ENCODE measurements at places on chromosomes 4 and X.

- no peak for DNase-seq
These were observed 20.1 kb downstream of the ATP10D start for GRCh38 chr4:47505147-47505546.

- DNase-seq = no peak
These were observed 239.7 kb upstream of the AGA start for GRCh38 chr4:177681902-177682301.

DNA sequence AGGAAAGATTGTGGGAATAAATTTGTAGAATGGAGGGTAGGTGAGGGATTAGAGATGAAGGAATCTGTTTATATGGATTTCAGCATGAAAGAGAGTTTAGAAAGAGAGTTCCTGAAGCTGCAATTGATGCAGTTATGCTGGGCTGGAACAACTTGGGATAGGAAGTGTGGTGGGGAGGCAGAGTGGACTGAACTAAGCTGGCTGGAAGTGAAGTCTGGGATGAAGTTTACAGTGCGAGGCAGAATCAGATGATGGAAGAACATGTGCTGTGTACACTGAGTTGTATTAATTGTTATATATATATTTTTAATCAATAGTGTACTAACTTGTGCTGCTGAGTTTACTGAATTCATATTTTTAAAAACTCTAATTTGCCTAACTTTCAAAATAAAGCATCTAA lies 461.9 kb downstream of the SPRY1 start:
- no peak for DNase-seq

GRCh38 chr4:127575888-127576287 lies 56.9 kb upstream of the INTU start:
- no peak for DNase-seq

GRCh38 chrX:24241822-24242648 lies 71.8 kb downstream of the SUPT20HL2 start:
- DNase-seq = no peak

- no peak for DNase-seq
These were observed 406.4 kb downstream of the PPARGC1A start for GRCh38 chr4:23483320-23483960.

GRCh38 chr4:78222575-78223186 lies 165.6 kb downstream of the FRAS1 start:
- DNase-seq = no peak
